ENCODE measurements at places on chromosomes 2 and 18.
A peak's percentile ranks its signal among the peaks of the same experiment; 100 is the strongest.

- no peak for DNase-seq
Observed at GRCh38 chr2:54348646-54349045, 92.6 kb upstream of the TSPYL6 start.

DNA sequence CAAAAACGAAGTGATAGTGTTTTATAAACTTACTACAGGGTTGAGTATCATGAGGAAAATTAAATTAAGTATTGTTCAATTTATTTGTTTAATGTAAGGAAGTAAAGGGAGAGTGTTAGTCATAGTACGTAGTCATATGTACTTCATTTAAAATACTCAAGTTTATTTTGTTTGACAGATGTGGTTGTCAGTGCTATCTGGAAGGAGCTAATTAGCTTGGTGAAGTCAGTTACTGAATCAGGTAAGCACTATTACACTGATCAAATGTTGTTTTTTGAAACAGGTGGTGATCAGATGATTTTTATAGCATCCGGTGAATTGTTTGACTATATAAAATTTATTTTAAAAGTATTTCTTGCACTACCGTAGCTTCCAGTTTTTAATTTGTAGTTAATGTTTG lies 28.8 kb downstream of the RIF1 start:
- DNase-seq: no peak

DNA sequence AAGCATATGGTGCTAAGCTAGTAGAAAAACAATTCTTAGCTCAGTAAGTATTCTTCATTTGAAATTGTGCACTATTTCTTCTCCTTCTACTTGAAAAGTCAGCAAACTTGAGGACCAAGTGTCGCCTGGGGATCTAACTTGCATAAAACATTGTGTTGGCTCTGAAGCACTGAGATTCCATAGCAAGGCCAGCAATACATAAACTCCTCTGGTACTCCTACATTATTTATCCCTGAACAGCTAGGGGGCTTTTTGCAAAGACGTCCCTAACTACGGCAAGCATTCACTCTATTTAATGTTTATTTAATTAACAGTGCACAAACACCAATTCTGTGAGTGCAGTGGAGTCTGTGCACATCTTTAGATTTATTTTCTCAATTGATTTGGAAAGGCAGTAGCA lies 392.2 kb downstream of the ERBB4 start:
- no peak for DNase-seq

DNA sequence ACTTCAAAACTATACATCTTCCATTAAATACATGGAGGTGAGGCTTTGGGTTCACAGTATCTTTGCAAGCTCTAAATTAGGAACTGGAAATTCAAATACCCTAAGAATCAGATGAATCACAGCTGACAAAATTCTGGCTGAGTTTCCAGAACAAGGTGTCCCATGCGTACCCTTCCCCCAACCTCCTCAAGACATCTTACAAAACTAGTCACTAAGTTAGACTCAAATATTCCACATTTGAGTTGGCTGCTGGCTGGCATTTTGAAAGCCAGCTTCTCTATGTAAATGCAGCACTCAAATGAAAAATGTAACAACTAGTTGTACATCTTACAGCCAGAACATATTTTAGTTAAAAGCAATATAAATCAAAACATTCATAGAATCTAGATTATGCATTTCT lies 131.0 kb upstream of the ARL5A start:
- DNase-seq: no peak

DNA sequence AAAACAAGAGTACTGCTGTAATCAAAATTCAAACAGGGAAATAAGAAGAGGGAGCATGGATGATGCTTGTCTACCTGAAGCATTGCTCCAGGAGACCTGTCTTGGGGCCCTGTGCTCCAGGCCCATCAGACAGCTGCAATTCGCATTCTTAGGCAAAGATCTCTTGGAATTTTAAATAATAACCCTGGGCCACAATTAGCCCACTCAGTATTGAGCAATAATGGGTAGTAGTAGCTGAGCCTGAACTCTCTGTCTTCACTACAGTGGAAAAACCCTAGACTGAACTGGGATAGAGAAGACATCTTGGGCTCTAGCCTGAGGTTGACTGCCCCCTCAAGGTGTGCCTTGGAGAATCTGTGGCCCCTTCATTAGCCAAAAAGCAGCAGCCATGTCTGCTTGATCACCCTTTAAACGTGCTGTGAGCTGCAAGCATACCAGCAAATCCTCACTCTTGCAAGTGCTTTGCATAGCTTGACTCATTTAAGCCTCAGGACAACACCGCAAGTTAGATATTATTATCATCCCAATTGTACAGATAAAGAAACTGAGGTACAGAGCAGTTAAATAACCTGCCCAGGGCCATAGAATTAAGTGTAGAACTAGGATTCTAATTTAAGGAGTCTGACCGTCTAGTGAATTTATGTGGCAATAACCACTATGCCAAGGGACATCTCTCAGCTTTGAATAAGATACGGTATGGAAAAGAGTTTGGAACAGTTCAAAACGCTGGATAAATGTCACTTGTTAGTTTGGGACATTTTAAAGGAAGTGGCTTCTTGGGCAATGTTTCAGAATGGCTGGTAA lies 69.0 kb downstream of the DDX1 start:
- no peak for DNase-seq

- DNase-seq: no peak
Observed at GRCh38 chr18:24741321-24741720, 280.9 kb downstream of the HRH4 start.

- no peak for DNase-seq
Observed at GRCh38 chr18:31513189-31513935, 15.4 kb downstream of the DSG2 start.

- no peak for DNase-seq
Observed at GRCh38 chr18:8051453-8051852, 484.3 kb downstream of the PTPRM start.

GRCh38 chr2:63872571-63873328 lies 31.1 kb downstream of the UGP2 start:
- DNase-seq: no peak

GRCh38 chr2:226716126-226716525 lies 83.5 kb downstream of the IRS1 start:
- DNase-seq: no peak

DNA sequence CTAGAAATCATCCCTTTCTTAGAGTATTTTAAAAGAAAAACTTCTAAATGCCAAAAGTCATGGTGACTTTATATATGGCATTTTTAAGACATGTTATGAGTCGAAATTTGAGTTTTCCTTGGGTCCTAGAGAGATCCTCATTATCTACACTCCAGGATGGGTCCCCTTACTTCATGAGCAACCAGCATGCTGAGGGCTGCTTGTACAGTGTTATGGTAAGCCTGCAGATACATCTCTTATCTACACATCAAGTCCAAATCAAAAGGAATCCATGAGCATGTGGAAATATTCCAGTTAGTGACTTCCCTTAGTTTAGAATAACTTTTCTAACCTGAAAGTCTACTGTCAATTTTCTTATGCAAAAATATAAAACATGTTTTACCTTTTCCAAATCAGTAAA lies 58.7 kb downstream of the SLC66A3 start:
- DNase-seq: no peak

GRCh38 chr2:224196810-224197209 lies 157.7 kb upstream of the SERPINE2 start:
- no peak for DNase-seq

DNA sequence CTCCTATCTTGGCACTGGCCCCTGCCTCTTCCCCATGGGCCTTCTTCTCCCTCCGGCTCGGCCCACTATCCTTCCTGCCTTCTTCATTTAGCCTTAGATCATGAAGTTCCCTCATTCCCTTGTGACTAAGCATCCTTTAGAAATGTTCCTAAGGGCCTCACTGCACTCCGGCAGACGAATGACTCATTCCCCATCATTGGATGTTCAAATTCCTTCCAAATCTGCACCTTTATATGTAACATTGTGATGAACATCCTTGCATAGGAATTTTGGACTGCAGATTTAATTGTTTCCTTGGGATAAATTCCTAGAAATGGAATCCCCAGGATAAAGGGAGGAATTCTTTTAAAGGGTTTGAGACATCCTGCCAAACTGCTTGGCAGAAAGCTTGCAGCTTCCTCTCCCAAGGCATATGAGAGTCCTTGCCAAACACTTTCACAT lies 19.0 kb downstream of the CRACDL start:
- DNase-seq: no peak

DNA sequence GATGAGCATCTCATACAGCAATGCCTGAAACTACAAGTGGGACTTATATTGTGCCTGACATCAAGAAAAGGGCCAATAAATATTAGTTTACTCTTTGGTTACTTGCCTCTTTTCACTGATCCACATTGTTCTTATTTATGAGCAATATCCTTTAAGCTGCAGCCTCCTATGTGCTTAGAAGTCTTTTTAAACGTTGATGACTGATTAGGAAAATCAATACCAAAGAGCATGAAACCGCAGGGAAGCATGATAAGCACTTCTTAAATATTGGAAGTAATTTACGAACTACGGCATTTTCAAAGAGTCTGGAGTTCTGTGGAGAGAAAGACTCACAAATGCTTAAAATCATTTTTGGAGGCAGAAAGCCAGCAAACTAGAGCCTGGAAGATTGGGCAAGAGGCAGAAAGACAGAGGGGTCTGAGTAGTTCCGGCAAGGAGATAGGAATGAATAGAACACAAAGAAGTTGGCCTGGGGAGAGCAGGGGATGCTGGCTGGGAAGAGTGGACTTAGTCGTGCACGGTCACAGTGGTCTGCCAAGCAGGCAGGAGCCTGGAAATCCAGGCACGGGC lies 122.6 kb upstream of the NOSTRIN start:
- DNase-seq: no peak

- no peak for DNase-seq
Observed at GRCh38 chr18:59689756-59690155, 7.5 kb downstream of the CCBE1 start.

DNA sequence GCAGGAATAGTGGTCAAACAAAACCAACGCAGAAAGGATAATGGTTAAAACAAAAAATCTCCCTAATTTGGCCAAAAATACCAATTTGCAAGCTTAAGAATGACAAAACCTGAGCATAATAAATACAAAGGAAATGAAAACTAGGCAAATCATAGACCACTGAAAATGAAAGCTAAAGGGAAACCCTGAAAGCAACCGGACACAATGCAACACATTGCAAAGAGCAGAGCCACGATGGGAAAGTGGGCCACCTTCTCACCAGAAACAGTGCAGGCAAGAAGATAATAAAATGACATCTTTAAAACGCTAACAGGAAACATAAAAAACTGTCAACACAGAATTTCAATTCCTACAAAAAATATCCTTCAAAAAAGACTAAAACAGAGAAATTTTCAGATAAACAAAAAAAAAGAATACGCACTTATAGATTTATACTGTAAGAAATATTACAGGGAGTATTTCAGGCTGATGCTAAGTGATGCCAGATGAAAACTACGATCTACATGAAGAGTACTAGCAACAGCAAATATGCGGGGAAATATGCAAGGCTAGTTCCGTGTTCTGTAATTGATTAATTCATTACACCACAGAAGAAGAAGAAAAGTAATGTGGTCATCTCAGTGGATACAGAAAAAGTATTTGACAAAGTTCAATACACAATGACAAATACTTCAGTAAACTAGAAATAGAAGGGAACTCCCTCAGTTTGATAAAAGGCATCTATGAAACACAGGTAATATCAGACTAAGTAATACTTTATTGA lies 239.5 kb downstream of the L3MBTL4 start:
- no peak for DNase-seq

DNA sequence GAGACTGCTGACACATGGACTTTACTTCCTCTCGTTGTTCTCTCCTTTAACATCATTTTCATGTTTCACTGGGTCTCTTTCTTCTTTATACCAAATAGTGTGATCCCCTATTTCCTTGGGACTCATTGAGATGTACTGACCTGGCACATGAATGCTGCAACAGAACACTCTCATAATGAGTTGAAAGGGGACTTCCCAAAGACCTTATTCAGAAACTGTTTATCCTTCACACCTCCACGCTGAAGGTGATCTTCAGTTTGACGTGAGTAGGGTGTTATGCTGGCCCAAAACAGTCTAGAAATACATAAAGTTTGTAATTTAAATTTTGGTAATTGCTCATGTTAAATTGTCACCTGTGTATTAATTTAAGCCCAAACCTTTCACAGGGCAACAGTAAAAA lies 1096.8 kb upstream of the GYPC start:
- no peak for DNase-seq

DNA sequence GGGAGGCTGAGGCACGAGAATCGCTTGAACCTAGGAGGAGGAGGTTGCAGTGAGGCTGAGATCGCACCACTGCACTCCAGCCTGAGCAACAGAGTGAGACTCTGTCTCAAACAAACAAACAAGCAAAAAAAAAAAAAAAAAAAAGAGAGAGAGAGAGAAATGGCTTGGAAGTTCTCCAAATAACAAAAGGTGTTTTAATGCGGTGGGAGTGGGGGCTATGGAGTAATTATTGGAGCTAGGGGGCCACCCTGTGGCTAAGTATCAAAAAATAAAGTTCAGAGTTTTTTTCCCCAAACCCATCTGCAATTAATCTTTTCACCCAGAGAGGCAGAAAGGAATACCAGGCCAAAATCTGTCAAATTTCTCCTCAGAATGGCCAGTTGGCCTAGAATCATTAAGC lies 23.0 kb upstream of the CEP68 start:
- no peak for DNase-seq

DNA sequence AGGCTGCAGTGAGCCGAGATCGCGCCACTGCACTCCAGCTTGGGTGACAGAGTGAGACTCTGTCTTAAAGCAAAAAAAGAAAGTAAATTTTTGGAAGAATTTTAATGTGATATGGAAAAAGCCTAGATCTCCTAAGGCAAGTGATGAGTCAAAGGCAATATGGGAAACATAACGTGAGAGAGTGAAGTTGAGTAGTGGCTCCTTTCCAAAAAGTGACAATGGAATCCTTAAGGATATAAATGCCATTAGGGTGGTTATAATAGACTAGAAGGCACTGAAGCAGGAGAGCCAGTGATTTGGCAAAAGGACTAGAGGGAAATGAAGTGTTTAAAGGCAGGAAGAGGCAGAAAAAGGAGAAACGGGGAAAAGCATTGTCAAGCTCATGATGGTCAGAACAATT lies 25.6 kb downstream of the ARHGAP28 start:
- DNase-seq: no peak

- DNase-seq: no peak
Observed at GRCh38 chr2:151482171-151482725, 72.5 kb downstream of the RIF1 start.

- no peak for DNase-seq
Observed at GRCh38 chr2:9300214-9300613, 93.6 kb downstream of the ASAP2 start.

- no peak for DNase-seq
Observed at GRCh38 chr2:883803-884748, 66.6 kb upstream of the SNTG2 start.

GRCh38 chr2:201176081-201176481 lies 6.9 kb upstream of the CASP10 start:
- no peak for DNase-seq

GRCh38 chr18:27750014-27750413 lies 426.9 kb downstream of the CDH2 start:
- DNase-seq: peak; percentile 30

DNA sequence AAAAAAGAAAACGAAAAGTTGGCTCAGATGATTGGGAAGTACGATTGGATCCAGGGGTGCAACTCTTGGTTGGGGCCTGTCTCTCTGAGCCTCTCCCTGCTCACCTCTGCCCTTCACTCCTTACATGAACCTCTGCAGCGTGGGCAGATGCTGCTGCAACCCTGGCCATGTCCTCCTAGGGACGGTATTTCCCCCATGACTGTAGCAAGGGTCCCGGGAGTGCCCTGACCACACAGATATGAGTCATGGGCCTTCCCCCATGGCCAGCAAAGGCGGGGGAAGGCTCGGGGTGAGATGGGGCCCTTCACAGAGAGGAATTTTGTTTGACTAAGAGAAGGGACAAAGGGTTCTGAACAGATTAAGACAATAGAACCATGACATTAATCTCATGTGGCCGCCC lies 129.0 kb downstream of the NCK2 start:
- DNase-seq: no peak
